ENCODE measurements at places on chromosomes 1 and 21. TPM values are rescaled to one million over a fixed set of nuclear protein-coding genes. Genes with fewer than 3 reads are reported as not detected.

The TXLNA gene
- total RNA-seq: 27.2 TPM

The LCE1F gene
- not detected for total RNA-seq

The OR2G6 gene
- total RNA-seq: 0.18 TPM

The HTR1D gene
- total RNA-seq: 0.81 TPM

The RIPPLY3 gene
- total RNA-seq: 0.38 TPM

The FAM177B gene
- 0.52 TPM for total RNA-seq
